Muscle of back (tissue), 13 donors: ENCODE measurements at places on chromosomes 3 and 15. TPM values are rescaled to one million over a fixed set of nuclear protein-coding genes. Genes with fewer than 3 reads are reported as not detected.

DNA sequence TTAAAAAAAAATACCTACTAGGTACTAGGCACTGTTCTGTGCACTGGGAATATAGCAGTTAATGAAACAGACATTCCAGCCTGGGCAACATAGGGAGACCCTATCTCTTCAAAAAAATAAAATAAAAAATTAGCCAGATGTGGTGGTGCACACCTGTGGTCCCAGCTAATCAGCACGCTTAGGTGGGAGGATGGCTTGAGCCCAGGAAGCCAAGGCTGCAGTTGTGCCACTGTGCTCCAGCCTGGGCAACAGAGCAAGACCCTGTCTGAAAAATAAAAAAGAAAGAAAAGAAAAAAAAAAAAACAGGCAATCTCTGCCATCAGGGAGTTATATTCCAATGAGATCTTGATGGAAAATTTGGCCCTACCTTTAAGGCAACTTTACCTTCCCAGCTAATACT lies 115.1 kb upstream of the FLNB start:
- no peak for DNase-seq

- no peak for DNase-seq
Measured at GRCh38 chr3:101884776-101885175, 35.5 kb downstream of the NFKBIZ start.

GRCh38 chr15:63488398-63488960 lies 15.9 kb upstream of the USP3 start:
- no peak for DNase-seq

VIPR1 gene
- 0.75 TPM for polyA plus RNA-seq

BSN gene
- 0.96 TPM for polyA plus RNA-seq

TTBK2 gene
- 8.8 TPM for polyA plus RNA-seq

OXTR gene
- 6.3 TPM for polyA plus RNA-seq

TMEM212 gene
- polyA plus RNA-seq, result not detected
